ENCODE measurements at places on chromosomes 1 and 21. TPM values are rescaled to one million over a fixed set of nuclear protein-coding genes. Genes with fewer than 3 reads are reported as not detected.

The LCE2A gene
- total RNA-seq = not detected

The TMOD4 gene
- not detected for total RNA-seq

The SYT14 gene
- 0.07 TPM for total RNA-seq

The FCRL5 gene
- total RNA-seq = not detected

The AMY1C gene
- total RNA-seq = not detected

The INSRR gene
- total RNA-seq = not detected

The NIBAN1 gene
- 0.81 TPM for total RNA-seq

The TNNT2 gene
- total RNA-seq = 0.24 TPM

The NOS1AP gene
- 0.18 TPM for total RNA-seq

The NKAIN1 gene
- 1.1 TPM for total RNA-seq

The PCAT6 gene
- total RNA-seq = 2.9 TPM

The KRTAP19-5 gene
- total RNA-seq = not detected

The LCE1B gene
- total RNA-seq = not detected

The C1orf185 gene
- not detected for total RNA-seq

The CNTN2 gene
- total RNA-seq = not detected

The S100A7 gene
- total RNA-seq = not detected

The CR2 gene
- total RNA-seq = not detected

The LCE1F gene
- total RNA-seq = not detected

All from A549 treated with Hydrocortisone at 1 μM for 4 hours (cell line).